ENCODE measurements at places on chromosomes 2 and 18.

GRCh38 chr2:62527478-62528210, 21.6 kb upstream of the TMEM17 start:
- DNase-seq = no peak

DNA sequence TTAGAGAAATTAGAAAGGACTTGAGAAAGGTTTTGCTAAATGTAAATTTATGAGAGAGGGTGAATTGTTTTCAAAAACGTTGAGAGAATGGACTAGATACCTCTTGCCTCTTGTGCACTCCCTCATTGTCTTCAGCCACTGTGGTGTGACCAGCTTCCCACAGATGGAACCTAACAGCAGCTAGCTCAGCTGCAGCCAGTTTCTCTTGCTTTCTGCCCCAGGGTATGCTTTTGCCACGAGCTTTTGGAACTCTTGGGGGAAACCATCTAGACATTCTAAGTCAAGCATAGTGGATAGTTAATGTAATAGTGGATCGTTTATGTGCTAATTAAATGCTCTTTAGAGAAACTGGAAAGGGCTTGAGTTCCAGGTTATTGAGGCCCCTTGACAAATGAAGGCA, 288.2 kb downstream of the CTNNA2 start:
- DNase-seq = no peak

DNA sequence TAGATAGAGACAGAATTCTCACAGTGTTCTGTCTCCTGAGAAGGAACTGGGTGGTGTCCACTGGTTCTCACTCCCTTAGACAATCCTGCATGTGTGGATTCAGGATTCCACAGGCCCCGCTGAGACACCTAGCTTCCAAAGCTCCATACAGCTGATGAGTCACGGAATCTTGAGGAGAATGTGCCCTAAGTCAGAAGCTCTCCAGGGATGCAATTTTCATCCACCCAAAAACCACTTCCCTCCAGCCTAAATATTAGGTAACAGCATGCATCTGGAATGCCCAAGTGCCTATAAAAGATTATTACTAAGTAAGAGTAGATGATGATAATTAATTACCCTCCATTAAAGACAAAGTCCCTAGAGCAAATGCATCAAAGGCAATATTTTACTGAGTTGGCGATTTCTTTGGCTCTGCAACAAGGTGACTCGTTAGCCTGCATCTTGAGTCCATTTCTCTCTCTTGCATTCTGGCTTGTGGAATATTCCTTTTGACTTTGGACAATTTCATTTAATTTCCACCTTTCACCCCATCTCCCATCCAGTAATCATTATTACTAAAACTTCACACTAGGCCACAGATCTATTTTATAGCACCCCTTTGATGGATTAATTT, 475.1 kb downstream of the TNS1 start:
- no peak for DNase-seq

- DNase-seq = no peak
Measured at GRCh38 chr18:13538630-13539029, 187.7 kb downstream of the FAM210A start.

DNA sequence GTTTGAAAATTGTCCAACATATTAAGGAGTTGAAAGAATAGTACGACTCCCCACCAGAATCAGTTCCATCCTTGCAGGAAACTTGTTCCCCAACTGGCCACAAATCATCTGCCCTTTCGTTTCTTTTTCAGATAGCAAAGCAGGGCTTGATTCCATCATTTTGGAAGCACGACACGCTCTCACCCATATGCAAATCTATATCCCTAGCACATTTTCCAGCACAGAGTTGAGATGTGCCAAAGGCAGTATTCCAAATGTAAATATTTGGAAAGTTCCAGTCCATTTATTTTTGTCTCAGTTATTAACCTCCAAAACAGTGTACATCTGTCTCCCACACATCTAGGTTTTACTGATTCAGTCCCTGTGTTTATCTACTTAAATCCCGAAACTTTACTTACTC, 128.8 kb upstream of the BCL2L11 start:
- no peak for DNase-seq

DNA sequence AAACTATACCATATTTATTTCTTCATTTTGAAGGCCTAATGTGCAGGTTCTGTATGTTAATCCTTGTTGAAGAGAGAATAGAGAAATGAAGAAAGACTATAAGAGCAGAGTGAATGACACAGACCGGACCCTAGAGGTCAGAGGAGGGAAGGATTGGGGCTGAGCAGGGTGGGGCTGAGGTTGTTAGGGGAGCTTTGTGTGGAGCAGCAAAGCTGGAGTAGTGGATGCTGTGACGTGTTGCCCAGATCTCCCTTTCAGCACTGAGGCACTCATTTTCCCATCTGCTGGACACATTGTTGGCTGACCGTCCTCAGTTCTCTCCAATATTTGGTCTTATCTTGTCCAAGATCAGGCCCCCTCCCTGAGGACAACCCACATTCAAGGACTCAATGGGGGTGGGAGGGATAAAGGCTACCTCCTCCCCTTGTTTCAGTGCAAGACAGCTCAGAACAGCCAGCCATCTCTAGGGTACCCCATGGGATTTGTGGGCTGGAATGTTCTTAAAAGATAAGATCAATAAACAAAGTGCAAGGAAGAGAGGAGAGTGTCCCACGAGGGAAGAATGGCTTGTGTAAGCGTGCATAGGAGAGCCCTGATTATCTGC, 143.6 kb downstream of the TDRD15 start:
- no peak for DNase-seq

DNA sequence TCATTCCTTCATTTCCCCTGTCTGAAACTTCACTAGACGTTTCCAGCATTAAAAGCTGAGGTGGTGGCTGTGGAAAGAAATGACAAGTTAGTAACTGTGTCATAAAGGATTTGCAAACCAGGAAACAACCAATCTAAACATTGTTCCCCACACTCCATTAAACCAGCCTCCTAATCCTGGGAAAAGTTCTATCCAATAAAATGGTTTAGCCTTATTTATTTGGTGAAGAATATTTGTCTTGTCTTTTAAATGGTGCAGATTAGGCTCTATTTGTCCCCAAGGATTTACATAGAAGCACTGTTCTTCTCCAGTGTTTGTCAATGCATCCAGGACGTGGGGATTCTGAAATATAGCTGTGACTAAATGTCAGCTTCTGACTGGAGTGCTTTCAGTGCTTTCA, 10.5 kb upstream of the DPP4 start:
- no peak for DNase-seq

- DNase-seq = no peak
Measured at GRCh38 chr2:240568678-240569522, 616 bp downstream of the RNPEPL1 start.

DNA sequence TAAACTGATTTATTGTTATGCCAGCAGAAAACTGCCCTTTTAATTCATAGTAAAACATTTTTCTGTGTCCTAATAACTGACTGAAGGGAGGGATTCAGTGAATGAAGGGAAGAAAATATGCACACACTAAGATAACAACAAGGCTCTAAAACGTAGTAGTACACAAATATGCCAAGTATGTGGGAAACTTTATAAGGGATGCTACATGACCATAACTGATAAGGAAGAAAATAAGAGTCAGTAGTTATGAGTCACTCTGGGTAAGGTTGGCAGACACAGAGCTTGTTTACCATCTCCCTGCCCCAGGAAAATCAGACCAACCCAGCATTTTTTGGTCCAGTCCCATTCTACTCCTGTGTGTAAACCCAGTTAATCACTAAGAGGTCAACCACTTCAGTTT, 124.2 kb downstream of the RPRM start:
- DNase-seq = no peak

DNA sequence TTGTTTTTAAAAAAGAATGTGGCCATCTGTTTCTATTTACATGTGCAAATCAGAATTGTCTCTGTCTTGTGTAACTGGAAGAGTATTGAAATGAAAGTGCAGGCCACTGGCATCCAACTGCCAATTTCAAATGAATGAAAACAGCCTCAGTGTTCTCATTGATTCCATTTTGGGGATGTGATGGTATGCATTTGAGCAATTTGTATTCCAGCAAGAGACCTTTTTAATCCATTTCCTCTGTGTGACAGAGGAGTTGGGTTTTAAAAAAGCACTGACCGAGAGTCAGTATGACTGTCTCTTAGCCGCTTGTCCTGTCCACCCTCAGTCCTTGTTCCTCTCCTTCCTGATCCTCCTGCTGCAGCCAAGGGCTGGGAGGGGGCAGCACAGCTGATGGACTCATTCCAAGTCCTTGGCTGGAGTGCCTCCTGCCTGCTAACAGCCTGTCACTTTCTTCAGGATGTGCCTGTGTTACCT, 50.0 kb downstream of the ASAP2 start:
- DNase-seq = no peak

DNA sequence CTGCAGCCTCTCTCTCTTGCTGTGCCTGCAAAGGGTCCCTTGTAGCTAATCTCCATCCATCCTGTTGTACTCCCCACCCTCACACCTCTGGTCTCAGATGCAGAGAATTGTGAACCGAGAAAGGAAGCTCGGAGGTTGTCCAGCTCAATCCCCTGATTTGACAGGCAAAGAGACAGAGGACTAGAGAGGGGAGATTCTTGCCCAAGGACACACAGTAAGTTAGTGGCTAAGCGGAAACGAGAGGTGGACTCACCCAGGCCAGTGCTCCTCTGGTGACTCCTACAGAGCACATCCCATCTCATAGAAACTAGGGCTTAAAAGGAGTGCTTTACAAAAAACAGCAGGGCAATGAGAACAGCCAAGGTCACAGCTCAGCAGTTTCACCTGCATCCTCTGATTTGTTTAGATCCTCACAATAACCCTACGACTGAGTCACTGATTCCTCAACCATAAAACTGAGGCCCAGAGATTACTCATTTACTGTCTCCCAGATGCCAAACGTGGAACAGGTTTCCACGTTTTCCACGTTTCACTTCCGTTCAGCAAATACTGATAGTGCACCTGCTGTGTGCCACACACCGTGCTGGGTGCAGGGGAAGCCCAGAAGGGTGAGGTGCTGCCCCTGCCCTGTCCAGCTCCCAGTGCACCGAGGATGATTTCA, 22.1 kb downstream of the EHD3 start:
- no peak for DNase-seq

- DNase-seq = peak; percentile 53
Measured at GRCh38 chr2:61658841-61659780, 121.0 kb upstream of the XPO1 start.

DNA sequence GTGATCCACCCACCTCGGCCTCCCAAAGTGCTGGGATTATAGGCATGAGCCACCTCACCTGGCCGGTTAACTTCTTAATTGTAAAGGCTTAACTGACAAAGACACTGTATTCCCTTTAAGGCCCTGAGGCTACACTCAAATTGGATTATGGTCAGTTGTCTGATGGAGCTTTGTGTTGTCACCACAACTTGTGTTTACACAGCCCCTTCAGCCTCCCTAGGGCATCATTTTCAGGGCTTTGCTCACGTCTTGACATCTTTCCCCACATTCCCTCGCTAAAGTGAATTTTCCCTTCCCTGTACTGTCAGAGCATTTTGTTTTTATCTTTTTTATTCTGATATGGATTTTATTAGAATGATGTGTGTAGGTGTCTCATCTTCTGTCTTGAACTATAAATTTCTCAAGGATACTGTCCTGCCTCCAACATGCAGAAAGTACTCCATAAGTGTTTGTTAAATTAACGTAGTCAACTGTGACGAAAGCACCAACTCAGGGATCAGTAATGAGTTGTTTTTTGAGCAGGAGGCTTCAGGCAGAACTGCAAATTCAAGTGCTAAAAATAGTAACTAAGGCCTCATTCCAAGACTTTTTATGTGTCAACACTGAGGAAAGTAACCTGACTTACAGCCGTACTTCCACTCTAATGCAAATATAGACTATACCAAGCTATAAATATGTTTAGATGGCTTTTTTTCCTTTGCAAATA, 77.1 kb upstream of the NARS1 start:
- DNase-seq = no peak

- DNase-seq = no peak
Measured at GRCh38 chr2:188726626-188727247, 247.4 kb upstream of the COL3A1 start.

DNA sequence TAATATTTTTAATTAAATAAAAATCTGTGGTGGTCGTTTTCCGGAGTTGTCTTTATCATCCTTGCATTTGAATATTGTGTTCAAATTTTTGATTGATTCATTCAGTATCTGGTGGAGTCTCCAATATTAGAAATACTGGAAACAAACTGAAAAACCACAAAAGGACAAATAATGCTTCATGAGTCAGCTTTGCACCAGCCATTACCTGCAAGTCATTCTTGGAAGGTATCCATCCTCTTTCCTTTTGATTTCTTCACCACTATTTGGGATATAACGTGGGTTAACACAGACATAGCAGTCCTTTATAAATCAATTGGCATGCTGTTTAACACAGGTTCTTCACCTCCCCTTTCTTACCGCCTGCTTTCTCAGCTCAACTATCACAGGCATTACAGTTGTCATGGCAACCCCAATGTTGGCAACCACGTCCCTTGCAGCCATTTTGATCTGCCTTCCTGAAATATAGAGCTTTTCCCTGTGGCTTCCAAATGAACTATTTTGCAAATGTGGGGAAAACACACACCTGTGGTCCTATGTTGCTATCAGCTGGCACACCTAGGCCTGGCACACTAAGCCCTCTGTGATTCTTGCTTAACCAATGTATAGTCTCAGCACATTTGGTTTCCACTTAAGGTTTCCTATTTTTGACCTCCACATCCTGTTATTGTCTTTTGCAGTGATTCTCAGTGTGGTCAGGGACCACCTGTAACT, 6.5 kb downstream of the CTLA4 start:
- DNase-seq = no peak

DNA sequence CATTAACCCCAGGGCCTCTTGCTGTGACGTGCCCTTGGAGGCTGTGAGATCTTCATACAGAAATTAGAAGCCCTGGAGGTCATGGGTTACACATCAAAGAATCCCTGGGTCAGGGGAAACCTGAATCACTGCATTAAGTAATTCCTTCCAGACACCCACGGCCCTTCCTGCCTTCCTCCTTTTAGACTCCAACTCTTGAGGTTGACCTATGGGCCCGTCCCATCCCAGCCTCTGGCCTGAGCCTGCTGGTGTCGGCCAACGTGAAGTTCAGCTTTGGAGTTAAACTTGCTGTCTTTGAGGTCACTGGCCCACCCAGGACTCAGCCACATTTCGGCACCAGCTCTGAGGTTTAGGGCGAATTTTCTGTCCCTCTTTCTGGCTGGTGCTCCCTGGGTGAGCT, 198.3 kb downstream of the ACKR3 start:
- no peak for DNase-seq

- no peak for DNase-seq
Measured at GRCh38 chr2:98880266-98881152, 55.5 kb downstream of the CRACDL start.

GRCh38 chr2:240732184-240732583, 40.5 kb downstream of the AQP12A start:
- DNase-seq = no peak

DNA sequence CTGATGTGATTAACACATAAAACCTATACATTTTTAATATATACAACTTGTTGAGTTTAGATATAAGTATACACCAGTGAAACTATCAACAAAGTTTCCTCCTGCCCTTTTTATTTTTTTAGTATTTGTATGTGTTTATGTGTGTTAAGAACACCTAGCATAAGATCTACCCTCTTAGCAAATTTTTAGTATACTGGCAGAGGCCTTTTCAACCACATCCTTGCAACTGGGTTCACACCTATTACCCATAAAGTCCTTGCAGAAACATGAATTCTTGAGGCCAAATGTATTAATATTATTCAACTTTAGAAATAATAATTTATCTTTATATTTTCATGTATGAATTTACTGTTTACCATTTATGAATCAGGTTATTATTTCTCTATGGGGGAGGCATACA, 119.7 kb upstream of the CRIM1 start:
- DNase-seq = no peak

Data from brain microvascular endothelial cell (primary cell).